NCI-H2029 treated with DMSO at 0.1 percent for 48 hours (cell line): ENCODE measurements at places on chromosomes 2 and 18.

DNA sequence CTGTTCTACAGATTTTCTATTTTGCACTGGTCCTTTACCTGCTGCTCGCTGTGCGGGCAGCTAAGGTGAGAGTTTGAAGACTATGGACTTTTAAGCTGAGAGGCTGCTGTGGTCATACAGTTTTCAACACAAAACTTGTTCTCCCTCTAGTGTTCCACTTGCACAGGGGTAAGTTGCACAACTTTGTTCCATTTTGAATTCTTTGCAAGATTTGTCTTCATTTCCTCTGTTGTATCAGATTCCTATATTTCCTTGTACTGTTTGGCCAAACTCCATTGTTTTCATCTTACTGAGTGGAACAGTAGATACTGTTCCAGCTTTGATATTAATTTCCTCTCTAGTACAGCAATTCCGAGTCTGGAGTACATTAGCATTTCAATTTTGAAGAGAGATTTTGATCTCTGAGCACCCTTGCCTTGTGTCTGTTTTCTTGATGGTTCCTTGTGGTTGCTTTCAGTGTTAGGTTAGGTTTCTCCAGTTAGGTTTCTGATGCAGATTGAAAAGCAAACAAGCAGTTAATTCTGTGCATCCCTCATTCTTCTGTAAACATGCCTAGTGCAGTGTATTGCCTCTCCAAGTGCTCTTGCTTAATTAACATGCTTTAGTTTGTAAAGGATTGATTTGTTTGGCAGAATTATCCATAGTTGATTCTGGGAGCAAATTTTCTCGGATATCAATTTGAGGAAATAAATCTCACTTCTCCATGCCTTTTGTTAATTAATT is 188.8 kb downstream of the PTPRM start:
- DNase-seq: no peak

DNA sequence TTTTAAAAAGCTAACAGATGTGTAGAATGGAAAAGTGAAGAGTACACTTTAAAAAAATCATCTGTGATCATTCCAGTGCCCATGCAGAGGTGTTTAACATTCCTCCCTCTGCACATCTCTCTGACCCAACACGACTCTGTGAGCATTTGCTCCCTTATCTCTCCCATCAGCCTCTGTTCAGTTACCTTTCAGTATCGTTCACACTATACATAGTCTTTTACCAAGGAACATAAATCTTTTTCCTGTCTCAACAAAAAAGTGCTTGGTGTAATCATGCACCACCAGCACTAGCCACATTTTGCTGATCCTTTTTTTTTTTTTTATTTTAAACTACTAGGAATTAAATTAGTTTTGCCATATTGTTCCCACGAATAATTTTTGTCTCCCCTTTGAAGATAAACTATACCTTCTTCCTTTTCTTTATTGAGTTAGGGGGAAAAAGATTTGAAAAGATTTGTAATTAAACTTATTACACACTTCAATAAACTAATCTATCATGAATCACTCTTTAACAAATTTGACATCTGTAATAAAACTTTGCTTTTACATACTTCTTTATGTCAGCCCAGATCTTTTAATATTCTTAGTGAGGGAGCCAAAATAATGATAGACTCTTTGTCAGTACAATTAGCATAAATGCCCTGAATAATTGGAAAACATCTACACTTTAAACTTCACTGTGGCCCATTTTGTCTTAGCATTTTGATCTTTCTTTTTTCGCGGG is 489.8 kb upstream of the FANCL start:
- DNase-seq: no peak

GRCh38 chr18:37532917-37533316 is 32.7 kb downstream of the CELF4 start:
- no peak for DNase-seq

- DNase-seq: no peak
These were observed 38.5 kb downstream of the ASXL3 start for GRCh38 chr18:33616556-33616955.

DNA sequence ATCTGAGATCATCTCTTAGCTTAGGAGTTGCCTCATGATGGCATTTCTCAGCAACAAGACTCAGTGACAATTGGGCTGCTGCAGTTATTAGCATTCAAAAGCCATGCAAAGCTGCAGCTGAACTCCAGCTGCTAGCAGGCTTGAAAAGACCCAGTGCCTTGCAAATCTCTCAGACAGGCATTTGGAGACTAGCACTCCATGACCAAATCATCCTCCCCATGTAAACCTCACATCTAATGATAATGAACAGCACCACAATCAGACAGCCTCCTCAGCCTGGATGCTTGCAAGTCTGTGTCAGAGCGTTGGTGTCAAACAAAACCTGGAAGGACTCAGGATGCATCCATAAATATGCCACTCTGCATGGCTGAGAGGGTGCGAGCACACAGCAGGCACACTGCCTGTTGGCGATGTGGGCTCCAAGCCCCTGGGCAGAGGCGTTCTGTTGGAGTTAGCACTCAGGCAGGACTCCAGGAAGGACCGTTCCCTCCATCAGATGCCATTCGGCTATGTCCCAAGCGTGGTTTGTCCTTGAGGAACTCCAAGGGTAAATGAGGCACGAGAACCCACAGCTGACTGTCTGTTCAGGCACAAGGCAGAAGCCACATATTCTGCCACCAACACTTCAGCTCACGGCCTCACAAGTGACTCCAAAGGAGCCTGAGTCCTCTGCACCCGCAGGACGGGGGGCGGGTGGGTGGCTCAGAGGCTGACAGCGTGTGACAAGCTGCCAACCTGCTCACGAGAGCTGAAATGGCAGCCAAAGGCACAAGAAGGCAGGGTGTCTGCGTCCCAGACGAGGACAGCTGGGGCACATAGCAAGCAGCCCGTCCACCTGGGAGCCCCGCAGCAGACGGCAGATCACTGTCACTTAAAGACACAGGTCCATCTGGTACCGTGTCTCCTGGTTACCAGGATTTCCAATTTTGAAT is 183.8 kb downstream of the MYT1L start:
- no peak for DNase-seq

GRCh38 chr2:197309691-197310231 is 819 bp downstream of the ANKRD44 start:
- no peak for DNase-seq

- no peak for DNase-seq
These were observed 122.2 kb upstream of the MAP3K20 start for GRCh38 chr2:172953411-172953810.

DNA sequence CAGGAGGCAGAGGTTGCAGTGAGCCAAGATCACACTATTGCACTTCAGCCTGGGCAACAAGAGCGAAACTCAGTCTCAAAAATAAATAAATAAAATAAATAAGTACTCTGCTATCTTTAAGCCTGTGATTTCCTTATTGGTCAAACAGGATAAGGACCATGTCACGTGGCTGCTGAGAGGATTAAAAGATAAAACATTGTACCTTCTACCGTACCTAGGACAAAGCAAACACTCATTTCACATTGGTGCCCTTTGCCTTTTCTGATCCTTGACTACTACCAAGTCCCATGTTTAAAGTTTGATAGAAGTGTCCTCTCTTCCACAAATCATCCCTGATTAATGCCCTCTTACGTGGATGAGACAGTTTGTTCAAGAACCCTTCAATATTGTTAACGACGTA is 120.2 kb upstream of the TFCP2L1 start:
- no peak for DNase-seq

DNA sequence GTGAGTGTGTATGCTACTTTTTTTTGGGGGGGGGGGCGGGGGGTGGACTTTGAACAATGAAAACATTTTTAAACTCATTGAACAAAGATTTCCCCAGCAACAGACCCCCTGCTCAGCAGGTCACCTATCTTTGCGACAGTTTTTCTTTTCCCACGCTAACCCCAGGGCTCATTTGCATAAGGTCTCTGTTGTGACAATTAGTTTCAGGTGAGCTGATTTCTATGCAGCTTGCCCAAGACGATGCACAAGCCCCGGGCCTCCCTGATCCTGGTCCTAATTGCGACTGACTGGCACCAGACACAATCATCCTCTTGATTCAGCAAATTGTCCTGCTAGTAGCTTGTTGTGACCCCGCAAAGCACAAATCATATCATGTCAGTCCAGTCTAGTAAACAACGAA is 40.3 kb downstream of the ZEB2 start:
- DNase-seq: no peak

- DNase-seq: no peak
These were observed 3.2 kb downstream of the TNS1 start for GRCh38 chr2:217999595-217999959.

- no peak for DNase-seq
These were observed 35.0 kb downstream of the EMILIN2 start for GRCh38 chr18:2881840-2882195.

DNA sequence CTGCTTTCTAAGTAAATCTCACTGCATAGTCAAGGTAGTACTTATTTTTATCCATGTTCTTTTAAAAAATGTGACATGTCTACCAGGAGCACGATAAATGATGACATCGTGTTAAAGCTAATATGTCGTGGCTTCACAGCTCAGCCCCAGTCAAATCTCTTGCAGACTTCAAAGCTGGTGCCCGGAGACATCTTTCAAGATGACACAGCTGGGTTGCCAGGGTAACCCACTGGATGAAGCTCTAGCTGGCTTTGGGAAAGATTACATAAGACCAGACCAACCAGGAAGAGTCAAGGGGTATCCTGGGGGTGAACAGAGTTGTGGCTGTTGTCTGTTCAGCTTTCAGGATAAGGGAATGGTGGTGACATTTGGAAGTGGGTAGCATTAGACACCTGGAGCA is 67.8 kb downstream of the VSNL1 start:
- DNase-seq: no peak

GRCh38 chr2:239274391-239275043 is 126.3 kb downstream of the HDAC4 start:
- no peak for DNase-seq

DNA sequence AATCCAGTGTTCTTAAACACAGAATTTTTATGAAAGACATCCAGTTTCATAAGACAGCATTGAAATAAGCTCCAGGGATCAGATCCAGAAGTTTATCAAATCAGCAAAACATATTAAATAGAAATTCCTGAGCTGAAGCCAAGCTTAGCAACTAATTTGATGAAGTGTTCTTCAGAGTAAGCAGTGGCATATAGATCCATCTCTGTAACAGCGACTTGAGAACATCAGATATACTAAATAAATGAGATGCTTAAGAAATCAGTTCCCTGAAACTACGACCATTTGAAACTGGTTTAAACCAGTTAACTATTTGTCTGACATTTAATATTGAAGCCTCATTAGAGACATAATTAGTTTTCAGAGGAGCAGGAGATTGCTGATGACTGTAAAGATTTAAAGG is 34.1 kb downstream of the PPP1R1C start:
- no peak for DNase-seq

GRCh38 chr18:58322464-58322863 is 278.4 kb downstream of the NEDD4L start:
- DNase-seq: no peak

DNA sequence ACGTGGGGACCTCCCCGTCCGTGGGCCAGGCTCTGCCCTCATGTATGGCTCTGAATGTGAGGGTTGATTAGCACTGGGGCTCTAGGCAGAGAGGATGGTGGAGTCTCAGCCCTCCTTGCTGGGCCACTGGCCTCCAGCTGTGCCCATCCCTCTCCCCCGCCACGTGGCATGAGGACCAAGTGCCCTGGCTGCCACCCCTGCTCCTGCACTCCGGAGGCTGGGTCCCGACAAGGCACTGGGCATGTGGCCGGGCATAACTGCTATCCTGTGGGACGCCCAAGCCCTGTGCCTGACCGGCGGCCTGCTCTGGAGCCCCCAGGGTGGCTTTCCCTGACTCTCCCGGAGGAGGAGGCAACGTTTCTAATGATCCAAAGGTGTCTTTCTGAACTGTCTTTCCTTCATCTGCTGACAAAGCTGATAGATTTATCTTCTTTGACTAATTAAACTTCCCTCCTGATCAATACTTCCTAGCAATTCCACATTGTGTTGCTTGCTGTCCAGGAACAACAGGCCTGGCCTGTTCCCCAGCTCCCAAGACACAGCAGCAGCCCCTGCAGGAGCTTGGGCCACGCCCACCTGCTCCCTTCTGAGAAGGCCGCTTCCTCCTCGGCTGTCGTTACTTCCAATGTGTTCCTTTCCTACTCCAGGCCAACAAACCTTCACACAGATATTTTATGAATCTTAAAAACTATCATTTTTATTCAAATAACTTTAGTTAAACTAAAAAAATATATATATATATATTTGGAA is 132.0 kb downstream of the SNTG2 start:
- DNase-seq: no peak

DNA sequence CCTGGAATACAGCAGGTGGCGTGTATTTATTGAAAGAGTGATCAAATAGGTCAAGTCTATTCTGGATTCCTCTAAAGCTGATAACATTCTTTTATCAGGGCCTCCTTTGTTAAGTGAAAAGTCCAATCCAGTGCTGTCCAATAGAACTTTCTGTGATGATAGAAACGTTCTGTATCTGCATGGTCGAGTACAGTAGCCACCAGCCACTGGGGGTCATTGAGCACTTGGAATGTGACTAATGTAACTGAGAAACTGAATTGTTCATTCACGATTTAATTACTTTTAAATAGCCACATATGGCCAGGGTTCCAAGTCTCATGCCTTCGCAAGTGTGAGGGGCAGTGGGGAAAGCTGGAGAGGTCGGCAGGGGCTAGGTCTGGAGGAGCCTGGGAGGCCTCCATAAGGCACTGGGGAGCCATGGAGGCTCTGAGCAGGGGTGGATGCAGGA is 20.5 kb downstream of the SH2D6 start:
- DNase-seq: no peak

GRCh38 chr2:224885291-224885690 is 157.0 kb downstream of the DOCK10 start:
- no peak for DNase-seq

GRCh38 chr2:178295115-178295514 is 100.8 kb downstream of the OSBPL6 start:
- DNase-seq: no peak

DNA sequence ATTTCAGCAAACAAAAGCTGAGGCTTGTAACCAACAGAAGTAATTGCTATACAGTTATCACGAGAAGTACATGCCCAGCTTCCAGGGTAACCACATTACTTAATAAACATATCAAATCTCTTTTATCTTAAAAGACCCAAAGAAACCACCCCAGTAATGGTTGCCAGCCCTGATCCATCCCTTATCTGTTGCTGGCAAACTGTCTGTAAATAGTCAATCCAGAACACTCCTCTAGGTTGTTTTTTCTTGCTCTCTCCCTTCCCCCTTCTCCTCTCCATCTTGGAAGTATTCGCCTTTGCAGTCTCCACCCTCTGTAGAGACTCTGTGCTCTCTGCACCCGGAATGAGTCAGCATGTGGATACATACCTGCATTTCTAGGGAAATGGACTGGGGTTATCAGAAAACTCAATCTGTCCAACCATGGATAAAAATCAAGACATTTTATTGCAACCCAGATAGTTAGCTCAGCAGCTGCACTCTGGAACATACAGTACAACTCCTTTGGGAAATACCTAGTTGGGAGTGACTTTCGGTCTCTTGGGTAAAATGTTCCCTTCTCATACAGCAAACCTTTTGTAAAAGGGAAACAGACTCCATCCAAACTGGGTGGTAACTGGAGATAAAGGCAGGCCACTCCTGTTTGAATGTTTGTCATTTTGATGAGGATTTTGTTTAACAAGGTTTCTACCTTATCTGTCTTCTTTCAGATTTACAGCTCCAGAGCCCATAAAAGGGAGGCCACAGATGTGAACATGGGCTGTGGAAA is 123.5 kb upstream of the FOSL2 start:
- DNase-seq: no peak

GRCh38 chr2:100107906-100108647 is 34.3 kb downstream of the AFF3 start:
- DNase-seq: no peak
